ENCODE measurements at places on chromosomes 7 and 10.

- DNase-seq: no peak
Measured at GRCh38 chr10:11154849-11155498, 137.3 kb downstream of the CELF2 start.

- DNase-seq: no peak
Measured at GRCh38 chr7:158161194-158161593, 426.4 kb downstream of the PTPRN2 start.

DNA sequence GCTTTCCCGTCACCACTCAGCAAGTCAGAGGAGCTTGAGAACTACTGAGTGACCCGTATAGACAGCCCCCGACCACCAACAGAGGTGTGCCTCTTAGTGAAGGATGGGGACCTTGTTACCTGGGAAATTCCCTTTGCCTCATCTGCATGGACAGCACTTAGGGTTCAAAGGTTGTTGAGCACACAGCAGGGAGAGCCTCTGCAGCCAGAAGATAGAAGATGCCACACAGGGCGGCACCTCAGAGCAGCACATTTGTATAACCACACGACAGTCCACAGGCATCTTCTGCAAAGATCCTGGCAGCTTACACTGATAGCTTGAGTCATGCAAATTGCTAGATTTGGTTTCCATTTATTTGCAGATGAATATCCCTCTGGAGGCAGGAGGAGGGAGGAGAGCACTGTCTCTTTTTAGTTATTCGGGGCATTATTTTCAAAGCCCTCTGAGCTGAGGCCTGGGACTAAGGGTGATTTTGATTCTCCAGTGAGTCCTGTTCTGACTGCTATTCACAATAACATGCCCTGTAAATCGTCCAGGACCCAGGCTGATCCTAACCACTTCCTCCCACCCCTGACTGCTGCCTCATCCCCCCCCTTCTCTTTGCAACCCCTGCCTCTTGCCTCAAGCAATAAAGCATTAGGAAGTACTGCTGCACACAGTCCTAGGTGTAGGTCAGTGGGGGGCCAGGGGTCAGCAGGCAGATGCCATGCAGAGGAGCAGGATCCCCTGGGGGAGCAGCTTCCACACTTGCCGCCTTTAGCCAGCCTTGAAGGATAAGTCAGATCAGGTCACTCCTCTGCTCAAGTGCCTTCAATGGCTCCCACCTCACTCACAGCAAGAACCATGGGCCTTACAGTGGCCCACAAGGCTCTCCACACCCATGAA is 24.6 kb upstream of the INMT start:
- peak; percentile 33 for DNase-seq

DNA sequence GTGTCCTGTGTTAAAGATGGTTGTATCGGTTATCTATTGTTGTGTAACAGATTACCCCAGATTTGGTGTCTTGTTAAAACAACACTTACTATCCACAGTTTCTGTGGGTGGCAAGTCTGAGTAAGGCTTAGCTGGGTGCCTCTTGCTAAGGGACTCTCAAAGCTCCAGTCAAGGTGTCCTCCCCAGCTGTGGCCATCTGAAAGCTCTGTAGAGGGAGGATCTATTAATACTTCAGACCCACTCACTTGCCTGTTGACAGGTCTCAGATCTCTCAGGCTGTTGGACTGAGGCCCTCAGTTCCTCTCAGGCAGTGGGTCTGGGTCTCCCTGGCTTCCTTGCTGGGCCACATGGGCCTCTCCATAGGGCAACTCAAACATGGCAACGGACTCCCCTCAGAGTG is 19.6 kb downstream of the ARID5B start:
- no peak for DNase-seq

DNA sequence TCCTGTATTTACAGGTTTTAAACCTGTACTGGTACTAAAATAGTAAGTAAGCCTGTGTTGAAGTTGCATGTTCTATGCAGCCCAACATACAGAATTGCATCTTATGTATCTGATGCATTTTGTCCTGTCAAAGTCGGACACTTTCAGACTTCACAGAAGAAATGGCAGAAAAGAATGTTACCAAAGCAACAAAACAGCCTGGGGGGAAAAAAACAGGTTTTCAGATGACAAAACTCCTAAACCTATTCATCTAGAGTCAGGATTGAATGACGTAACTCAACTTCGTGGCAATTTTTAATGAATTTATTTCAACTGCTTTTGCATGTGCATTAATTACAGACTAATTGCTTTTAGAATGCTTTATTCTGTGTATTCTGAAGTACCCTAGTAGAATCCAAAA is 28.4 kb downstream of the CYTH3 start:
- no peak for DNase-seq

- no peak for DNase-seq
Measured at GRCh38 chr7:42065942-42066341, 171.1 kb downstream of the GLI3 start.

DNA sequence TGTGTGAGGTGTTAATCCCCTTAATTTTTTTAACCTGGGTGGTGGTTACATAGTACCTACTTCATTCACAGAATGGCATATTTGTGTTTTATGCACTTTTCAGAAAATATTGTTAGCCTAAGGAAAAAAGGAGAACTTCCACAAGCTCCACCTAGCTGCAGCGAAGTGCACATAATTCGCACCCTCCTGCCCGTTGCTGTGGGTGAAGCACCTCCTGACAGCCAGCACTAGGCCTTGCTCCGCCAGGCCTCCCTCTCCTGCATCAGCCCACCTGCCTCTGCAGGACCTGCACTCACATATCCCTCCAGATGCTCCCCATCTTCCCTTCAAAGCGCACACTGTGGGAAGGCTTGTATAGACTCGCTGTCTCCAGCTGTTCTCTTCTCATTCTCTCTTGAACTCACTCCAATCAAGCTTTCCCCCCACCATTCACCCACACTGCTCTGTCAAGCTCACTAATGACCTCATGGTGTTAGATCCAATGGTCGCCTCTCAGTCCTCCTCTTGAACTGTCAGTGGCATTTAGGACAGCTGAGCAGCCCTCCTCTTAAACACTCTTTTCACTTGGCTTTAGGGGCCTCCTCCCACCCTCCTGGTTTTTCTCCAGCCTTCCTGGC is 20.7 kb upstream of the GRID1 start:
- DNase-seq: no peak

GRCh38 chr7:108351729-108352131 is 104.5 kb downstream of the NRCAM start:
- no peak for DNase-seq

DNA sequence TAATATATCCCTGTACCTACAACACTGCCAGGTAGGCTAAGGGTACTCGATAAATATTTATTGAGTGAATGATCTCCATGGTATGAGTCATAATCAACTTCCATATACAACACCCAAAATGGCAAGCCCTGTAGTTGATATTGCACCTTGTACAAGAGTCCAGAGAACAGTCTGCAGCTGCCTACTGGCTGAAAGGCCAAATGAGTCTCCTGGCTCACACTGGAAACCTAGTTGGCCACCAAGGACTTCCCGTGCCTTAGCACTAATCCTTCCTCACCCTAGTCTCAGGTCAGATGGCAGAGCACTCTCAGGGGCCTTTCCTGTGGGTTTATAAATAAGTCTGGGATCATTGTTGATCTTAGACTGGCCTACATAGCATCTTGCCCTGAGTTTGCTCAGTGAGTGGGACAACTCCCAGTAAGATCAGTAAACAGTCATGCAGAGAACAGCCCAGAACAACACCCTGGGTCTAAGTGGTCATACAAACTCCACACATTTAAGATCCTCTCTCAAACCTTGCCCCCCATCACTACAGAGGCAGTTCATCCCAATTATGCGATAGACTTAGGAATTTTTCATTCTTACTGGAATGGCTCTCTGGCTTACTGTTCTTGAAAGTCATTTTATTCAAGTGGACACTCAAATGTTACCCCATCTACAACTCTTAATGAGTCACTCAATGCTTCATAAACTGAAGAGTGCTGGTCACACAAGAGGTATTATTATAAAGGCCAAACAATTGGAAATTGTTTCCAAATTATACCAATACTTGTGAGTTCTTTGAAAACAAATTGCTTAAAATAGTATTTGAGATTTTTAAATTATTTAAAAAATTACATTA is 14.7 kb upstream of the SLC16A9 start:
- no peak for DNase-seq

GRCh38 chr10:62008946-62009345 is 107.4 kb downstream of the ARID5B start:
- no peak for DNase-seq

GRCh38 chr7:65946904-65947303 is 35.1 kb downstream of the GUSB start:
- no peak for DNase-seq

DNA sequence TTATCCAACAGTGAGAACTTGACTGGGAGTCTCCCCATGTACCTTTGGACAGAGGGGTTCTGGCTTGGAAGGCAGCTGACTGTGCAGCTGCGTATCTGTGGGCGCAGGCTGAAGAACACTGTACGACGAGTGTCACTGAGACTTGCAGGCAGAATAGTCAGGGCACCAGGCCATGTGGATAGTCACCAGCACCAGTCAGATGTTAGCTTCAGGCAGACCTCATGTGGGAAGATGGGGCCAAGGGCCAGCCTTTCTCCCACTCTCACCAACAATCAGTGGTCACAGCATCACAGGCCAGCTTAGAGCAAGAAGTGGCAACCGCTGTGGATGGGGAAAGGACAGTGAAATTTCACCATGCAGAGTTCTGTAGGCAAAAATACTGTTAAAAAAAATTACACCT is 43.4 kb upstream of the GJD4 start:
- DNase-seq: no peak

DNA sequence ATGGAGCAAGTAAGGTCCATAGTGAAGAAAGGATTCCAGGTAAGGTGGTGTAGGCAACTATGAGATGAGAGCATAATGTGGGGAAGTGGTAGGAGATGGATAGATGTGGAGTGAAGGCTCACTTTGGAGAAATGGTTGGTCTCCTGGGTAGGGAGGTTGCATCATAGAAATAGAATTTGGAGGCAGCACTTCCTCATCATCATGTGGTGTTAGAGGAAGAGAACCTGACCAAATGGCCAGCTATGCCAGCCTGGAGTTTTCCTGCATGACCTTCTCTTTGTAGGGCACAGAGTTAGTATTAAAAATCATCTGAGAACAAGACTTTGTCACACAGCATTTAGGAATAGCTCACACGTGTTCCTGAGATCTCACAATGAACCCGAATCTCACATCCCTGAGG is 126.7 kb upstream of the CXCL12 start:
- DNase-seq: no peak

DNA sequence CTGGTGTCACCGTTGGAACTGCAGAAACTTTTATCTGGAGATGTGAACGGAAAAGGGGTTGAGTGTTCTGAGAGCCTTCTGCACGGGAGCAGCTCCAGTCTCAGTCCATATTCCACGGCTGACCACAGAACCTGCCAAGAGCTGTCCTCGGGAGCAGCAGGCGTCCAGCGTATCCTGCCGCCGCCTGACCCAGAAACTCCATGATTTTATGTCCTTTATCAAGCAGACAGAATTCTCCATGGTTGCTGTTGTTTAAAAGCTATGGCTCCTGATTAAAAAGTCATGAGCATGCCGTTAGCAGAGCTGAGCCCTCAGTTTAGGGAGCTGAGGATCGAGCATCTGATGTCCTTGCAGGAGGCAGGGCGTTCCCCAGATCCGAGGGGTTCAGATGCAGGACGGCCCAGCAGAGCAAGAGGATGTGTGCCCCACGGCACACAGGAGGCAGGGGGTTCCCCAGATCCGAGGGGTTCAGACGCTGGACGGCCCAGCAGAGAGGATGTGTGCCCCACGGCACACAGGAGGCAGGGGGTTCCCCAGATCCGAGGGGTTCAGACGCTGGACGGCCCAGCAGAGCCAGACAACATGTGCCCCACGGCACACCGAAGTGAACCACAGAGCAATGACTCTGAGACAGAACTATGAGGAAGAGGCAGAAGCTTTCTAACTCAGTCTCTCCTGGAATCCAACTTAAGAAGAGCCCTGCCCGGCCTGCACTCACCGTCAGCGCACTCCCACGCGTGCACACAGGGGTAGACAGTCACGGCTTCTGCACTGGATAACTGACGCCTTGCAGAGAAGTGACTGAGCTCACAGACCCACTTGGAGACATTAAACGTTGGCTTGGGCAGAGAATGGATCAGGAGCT is 96.4 kb downstream of the WDR37 start:
- no peak for DNase-seq

GRCh38 chr7:145845345-145845744 is 271.3 kb upstream of the CNTNAP2 start:
- no peak for DNase-seq

- no peak for DNase-seq
Measured at GRCh38 chr7:3134745-3135144, 91.1 kb upstream of the CARD11 start.

GRCh38 chr7:133784486-133785001 is 342.6 kb upstream of the LRGUK start:
- DNase-seq: no peak

GRCh38 chr10:1465418-1465911 is 271.9 kb downstream of the ADARB2 start:
- no peak for DNase-seq

DNA sequence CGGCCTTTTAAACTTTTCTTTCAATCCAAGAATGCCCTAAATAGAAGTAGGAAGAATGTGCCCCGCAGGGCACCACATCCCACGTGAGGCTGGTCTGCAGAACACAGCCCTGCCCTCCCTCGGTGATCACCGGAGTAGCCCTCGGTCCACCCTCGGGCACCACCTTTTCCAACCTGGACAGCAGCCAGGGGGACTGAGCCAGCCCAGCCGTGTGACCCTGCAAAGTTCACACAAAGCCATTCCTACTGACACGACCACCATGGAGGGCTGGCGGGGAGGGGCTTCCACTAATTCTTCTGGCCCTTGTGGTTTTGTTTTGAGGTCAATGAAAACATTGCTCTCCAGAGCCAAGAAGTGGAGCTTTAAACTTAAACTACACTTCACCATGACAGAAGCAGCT is 132.2 kb downstream of the TCERG1L start:
- no peak for DNase-seq

DNA sequence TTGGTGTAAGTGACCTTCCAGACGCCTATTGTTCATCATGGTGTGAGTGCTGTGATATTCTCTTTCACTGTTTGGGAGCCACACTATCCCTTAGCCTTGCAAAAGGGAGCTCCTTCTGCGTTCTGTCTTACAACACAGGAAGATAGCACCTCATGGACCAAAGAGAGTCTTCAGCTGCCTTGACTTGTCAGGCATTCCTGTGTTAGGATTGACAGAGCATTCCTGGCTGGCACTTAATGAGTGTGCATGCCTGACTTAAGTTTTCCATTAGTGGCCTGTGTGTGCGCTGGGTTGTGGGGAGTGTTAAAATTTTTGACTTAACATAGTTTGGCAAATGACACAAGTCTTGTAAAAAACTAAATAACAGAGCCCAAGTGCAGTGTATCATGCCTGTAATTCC is 21.9 kb upstream of the MSRB2 start:
- no peak for DNase-seq

DNA sequence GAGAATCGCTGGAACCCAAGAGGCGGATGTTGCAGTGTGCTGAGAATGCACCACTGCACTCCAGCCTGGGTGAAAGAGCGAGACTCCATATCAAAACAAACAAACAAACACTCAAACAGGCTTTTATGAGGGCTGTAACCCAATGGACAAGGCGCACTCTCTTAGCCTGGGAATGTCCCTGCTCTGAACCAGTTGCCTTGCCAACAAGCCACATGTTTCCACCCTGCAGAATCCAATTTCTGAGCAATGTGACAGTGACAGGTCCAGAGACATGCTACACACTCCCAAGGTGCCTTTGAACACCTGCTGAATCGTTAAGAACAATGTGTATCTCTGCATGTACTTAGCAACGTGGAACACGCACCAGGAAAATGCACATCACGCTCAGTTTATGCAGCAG is 186.8 kb upstream of the AUTS2 start:
- no peak for DNase-seq

GRCh38 chr10:121659236-121659635 is 61.0 kb upstream of the FGFR2 start:
- no peak for DNase-seq

- no peak for DNase-seq
Measured at GRCh38 chr7:48390388-48391327, 219.4 kb downstream of the ABCA13 start.

- peak; percentile 91 for DNase-seq
Measured at GRCh38 chr10:110918643-110919348, at the start of gene BBIP1. BBIP1 (minus strand) TSS chr10:110919180; CDS start chr10:110918157, 1,023 bp downstream.
